ENCODE measurements at places on chromosomes 6 and 20. TPM values are rescaled to one million over a fixed set of nuclear protein-coding genes. Genes with fewer than 3 reads are reported as not detected.

DNA sequence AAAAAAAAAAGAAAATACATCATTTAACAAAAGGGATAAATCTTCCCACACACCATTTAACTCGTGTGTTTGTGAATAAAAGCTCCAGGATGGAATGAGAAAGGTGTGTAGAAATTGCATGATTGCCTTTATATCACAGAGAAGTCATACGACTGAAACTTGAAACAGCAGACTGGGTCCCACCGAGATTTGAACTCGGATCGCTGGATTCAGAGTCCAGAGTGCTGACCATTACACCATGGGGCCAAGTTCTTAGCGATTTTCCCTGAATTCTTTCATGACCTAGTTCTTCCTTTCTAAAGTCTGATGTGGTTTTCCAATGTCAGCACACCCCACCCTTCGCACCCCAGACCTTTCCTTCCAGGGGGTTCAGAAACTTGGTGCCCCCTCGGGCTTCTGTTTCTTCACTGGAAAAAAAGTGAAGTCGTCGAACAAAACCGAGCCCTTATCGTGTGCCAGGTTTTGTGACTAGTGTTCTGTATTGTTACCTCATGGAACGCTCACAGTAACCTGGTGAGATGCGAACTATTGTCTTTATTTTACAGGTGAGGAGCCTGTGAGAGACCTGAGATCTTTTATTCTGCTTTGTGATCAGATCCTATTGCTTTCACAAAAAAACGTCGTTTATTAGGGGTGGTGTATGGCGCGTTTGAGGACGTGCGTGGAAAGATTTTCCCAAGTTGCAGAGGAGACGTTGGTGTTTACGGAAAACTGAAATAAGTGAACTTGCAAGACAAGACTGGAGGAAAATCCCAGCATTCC lies 120.8 kb downstream of the OR2B2 start:
- peak; percentile 64 for DNase-seq
- peak overlapping the region; percentile 22 for H3K27ac ChIP-seq
- peaks cover 18% of the 10 kb centered on the region for H3K4me1 ChIP-seq
- H3K27me3 ChIP-seq: no peaks in the 10 kb centered on the region

- H3K27ac ChIP-seq: no peak overlapping the region
- H3K4me1 ChIP-seq: no peaks in the 10 kb centered on the region
- H3K36me3 ChIP-seq: no peaks in the 10 kb centered on the region
- DNase-seq: peak; percentile 43
- peaks cover 5% of the 10 kb centered on the region for H3K27me3 ChIP-seq
Observed at GRCh38 chr6:137904822-137905617, 38.0 kb downstream of the TNFAIP3 start.

DNA sequence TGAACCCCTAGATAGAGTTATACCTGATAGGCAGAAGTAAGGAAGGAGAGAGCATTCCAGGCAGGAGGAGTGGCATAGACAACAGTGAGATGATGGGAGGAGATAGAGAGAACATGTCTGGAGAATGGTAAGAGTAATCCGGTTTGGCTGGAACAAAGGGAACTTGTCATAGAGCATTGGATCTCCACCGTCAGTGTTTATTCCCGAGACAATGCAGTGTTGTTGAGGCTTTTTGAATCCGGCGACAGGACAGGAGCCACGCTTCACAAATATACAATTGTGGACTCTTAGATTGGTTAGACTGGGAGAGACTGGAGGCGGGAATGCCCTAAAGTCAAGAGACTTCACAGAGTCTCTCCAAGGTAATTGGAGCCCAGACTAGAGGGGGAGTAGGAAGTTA lies 119.8 kb downstream of the ANKS1A start:
- H3K36me3 ChIP-seq: peaks cover 10% of the 10 kb centered on the region
- H3K4me3 ChIP-seq: no peak overlapping the region
- H3K4me1 ChIP-seq: peaks cover 6% of the 10 kb centered on the region
- no peaks in the 10 kb centered on the region for H3K27me3 ChIP-seq
- no peak overlapping the region for H3K27ac ChIP-seq

DNA sequence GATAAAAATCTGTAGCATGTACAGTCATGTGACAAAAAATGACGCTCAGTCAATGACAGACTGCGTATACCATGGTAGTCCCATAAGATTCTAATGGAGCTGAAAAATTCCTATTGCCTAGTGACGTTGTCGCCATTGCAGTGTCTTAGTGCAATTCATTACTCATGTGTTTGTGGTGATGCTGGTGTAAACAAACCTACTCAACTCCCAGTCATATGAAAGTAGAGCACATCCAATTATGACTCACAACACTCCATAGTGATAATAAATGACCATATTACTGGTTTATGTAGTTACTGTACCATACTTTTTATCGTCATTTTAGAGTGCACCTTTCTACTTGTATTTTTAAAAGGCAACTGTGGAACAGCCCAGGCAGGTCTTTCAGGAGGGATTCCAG lies 45.0 kb downstream of the TFAP2A start:
- no peak overlapping the region for H3K4me3 ChIP-seq
- H3K27me3 ChIP-seq: peaks cover 14% of the 10 kb centered on the region
- no peaks in the 10 kb centered on the region for H3K4me1 ChIP-seq
- DNase-seq: no peak

DNA sequence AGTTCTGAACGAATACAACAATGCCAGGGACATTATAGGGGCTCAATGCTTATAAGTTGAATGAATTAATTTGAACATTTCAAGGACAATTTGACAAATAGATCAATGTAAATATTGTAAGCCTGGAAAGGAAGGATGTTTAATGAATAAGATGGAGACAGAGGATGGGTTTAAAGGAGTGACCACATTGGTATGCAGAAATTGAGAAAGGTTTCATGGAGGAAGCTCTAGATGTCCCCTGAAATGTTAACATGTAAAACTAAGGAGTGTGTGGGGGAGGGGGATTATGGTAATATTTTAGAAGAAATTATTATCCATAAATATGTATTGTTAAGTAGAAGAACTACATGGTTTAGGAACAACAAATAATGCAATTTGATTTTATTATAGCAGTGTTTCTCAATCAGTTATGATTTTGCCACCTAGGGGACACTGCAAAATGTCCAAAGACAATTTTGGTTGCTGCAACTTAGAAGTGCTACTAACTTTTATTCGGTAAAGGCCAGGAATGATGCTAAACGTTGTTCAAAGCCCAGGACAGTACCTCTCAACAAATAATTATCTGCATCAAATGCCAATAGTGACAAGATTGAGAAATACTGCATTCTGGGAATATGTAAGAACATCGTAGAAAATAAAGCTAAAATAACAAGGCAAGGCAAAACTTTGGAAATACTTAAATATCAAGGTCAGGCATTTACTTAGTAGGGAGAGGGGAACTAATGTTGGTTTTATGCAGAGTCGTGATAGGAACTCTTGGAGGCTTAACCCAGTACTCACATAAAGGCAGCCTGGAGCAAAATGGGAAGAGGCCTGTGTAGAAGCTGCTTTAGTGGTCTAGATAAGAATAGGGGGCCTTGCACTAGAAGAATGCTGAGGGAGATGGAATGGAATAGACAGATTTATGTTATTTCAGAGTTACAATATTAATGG lies 686.9 kb upstream of the CITED2 start:
- H3K27ac ChIP-seq: peak overlapping the region; percentile 11
- no peaks in the 10 kb centered on the region for H3K27me3 ChIP-seq
- no peak overlapping the region for H3K4me3 ChIP-seq
- DNase-seq: no peak
- H3K36me3 ChIP-seq: no peaks in the 10 kb centered on the region
- H3K4me1 ChIP-seq: peaks cover 29% of the 10 kb centered on the region

- DNase-seq: no peak
- H3K36me3 ChIP-seq: peaks cover 4% of the 10 kb centered on the region
Observed at GRCh38 chr20:37310951-37311350, 21.5 kb downstream of the MANBAL start.

- H3K4me3 ChIP-seq: no peak overlapping the region
- H3K36me3 ChIP-seq: no peaks in the 10 kb centered on the region
- H3K27ac ChIP-seq: no peak overlapping the region
- H3K4me1 ChIP-seq: no peaks in the 10 kb centered on the region
- no peak for DNase-seq
Observed at GRCh38 chr6:71724456-71725125, 161.8 kb upstream of the RIMS1 start.

GRCh38 chr6:43009124-43009523 lies 4.6 kb downstream of the MEA1 start:
- no peaks in the 10 kb centered on the region for H3K27me3 ChIP-seq
- H3K4me3 ChIP-seq: no peak overlapping the region
- peaks cover 13% of the 10 kb centered on the region for H3K4me1 ChIP-seq
- peaks cover 79% of the 10 kb centered on the region for H3K36me3 ChIP-seq
- DNase-seq: peak; percentile 35

DNA sequence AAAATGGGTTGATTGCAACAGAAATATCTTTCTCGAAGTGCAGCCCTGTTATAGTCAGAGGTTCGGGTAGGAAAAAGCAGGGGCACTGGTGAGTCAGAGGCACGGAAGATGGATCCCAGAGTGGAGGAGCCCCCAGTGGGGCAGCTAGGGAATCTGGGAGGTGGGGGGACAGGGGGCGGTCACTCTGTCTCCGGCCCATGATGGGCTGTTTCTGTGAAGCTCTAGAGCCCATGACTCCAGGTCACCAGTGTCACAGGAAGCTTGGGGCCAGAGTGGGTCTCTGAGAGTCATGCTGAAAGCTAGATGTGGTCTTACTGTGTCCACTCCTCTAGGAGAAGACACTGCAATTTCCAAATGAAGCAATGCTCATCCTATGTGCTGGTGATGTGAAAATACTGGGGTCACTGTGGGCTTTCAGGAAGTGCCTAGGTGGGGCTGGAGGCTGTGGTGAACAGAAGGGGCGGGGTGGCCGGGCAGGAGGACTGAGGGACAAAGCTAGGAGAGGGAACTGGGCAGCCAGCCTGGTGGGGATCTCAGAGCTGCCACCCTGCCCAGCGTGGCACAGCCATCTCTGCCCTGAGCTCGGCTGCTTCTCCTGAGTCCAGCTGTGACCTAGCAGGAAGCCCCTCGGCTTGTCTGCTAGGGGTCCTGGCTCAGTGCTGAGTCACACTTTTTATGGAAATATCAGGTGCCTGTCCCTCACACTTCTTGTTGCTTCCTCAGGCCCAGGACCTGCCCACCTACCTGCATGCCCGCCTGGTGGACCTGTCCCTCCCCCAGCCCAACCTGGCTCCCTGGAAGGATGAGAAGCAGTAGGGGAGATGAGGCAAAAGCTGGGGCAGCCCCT lies 54.2 kb downstream of the IRF4 start:
- no peak overlapping the region for H3K27ac ChIP-seq
- no peaks in the 10 kb centered on the region for H3K27me3 ChIP-seq
- no peaks in the 10 kb centered on the region for H3K36me3 ChIP-seq
- DNase-seq: no peak

DNA sequence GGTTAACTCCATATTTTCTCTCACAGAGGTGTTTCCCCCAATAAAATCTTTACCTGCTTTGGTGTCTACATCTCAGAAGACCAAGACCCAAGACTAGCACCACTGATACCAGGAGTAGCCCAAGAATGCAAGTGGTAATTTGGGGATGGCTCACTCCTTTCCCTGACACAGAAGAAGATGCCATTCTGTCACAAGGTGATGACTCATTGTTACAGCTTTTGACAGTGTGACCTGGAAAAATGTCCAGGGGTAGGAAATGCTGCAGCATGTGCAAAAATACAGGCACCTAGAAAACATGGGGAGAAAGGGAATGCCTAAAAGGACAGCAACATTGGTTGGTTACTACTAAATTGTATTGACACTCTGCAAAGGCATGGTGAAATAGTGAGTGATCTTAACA lies 254.0 kb upstream of the GJE1 start:
- H3K4me1 ChIP-seq: no peaks in the 10 kb centered on the region
- H3K27ac ChIP-seq: no peak overlapping the region
- no peaks in the 10 kb centered on the region for H3K27me3 ChIP-seq
- H3K36me3 ChIP-seq: no peaks in the 10 kb centered on the region
- no peak overlapping the region for H3K4me3 ChIP-seq

GRCh38 chr6:112879920-112880413 lies 532.8 kb downstream of the RFPL4B start:
- no peaks in the 10 kb centered on the region for H3K27me3 ChIP-seq
- DNase-seq: peak; percentile 6
- peaks cover 10% of the 10 kb centered on the region for H3K4me1 ChIP-seq
- H3K4me3 ChIP-seq: no peak overlapping the region

- no peak overlapping the region for H3K27ac ChIP-seq
- no peak overlapping the region for H3K4me3 ChIP-seq
- no peaks in the 10 kb centered on the region for H3K27me3 ChIP-seq
- no peak for DNase-seq
- H3K4me1 ChIP-seq: peaks cover 14% of the 10 kb centered on the region
Observed at GRCh38 chr20:18225632-18226031, 62.7 kb upstream of the ZNF133 start.

DNA sequence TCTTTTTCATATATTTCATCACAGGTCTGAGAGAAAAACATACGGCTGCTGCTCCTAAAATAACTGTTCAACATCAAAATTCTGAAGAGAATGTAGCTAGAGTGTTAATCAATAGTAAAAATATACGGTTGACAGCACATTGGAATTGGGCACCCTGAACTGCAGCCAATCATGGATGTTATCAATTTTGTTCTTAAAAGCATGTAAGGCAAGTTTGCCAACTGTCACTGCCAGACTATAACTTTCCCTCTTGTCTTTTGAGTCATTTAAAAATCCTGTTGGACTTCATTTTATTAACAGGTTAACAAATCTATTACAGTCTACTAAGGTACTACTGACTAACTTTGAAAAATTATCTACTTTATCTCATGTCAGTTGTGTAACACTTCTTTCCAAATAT lies 592.8 kb downstream of the HACE1 start:
- no peak for DNase-seq
- H3K4me1 ChIP-seq: no peaks in the 10 kb centered on the region
- no peak overlapping the region for H3K27ac ChIP-seq
- H3K4me3 ChIP-seq: no peak overlapping the region
- no peaks in the 10 kb centered on the region for H3K36me3 ChIP-seq

DNA sequence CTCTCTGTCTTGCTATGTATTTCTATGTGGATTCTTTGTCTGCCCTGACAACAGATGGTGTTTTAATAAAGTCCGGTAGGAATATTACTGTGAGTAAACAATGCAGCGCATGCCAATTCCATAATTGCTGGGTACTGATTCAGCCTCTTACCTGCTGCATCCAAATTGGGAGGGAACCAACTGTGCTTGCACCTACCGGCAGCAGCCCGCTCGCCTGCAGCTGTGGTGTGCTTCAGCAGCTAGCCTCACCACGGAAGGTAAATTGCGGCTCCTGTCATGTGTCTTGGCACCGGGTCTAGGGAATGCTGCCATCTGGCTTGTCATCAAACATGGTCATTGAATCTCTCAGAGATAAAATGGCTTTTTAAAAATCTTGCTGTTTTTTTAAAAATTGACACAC lies 704.8 kb upstream of the SLC35B3 start:
- no peak overlapping the region for H3K27ac ChIP-seq
- DNase-seq: no peak
- H3K36me3 ChIP-seq: no peaks in the 10 kb centered on the region
- H3K4me3 ChIP-seq: no peak overlapping the region

The ZC2HC1B gene
- total RNA-seq: not detected

The ACTL10 gene
- total RNA-seq: 0.39 TPM

The SNAI1 gene
- 7.6 TPM for total RNA-seq
